ENCODE measurements at places on chromosomes 16 and 17.

- DNase-seq: no peak
Measured at GRCh38 chr16:13333336-13333735, 431.9 kb downstream of the SHISA9 start.

DNA sequence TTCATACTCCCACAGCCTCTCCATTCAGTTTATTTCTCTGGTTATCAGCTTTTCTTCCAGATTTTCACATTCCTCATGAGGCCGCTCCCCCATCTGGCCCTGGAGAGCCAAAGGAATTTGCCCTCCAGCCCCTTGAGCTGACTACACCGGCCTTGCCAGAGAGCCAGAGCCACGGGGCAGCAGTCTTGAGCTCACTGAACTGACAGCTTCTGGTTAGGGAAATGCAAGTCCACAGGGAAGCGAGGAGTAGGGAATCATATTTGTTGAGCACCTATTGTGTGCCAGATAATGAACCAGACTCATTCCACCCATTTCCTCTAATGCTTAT lies 102.4 kb downstream of the ABCC12 start:
- DNase-seq: no peak

GRCh38 chr17:6147042-6147441 lies 76.9 kb downstream of the WSCD1 start:
- no peak for DNase-seq

DNA sequence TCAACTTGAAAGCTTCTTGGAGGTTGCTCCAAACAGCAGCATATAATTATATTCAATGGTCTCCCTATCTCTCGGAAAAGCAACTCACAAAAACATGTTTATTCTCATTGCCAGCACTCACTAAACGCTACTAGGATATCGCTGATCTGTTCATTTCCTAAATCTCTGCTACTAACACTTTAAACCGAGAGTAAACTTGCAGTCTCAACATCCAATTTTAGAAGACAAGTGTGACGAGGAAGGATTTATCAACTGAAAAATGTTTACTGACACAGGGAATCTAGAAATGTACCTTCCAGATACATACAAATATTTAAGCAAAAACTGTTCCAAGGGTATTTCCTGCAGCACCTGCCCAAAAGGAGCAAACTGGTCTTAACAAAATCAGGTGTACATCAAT lies 56.5 kb downstream of the YWHAE start:
- DNase-seq: no peak

- DNase-seq: no peak
Measured at GRCh38 chr17:52047086-52047485, 111.4 kb downstream of the CA10 start.

DNA sequence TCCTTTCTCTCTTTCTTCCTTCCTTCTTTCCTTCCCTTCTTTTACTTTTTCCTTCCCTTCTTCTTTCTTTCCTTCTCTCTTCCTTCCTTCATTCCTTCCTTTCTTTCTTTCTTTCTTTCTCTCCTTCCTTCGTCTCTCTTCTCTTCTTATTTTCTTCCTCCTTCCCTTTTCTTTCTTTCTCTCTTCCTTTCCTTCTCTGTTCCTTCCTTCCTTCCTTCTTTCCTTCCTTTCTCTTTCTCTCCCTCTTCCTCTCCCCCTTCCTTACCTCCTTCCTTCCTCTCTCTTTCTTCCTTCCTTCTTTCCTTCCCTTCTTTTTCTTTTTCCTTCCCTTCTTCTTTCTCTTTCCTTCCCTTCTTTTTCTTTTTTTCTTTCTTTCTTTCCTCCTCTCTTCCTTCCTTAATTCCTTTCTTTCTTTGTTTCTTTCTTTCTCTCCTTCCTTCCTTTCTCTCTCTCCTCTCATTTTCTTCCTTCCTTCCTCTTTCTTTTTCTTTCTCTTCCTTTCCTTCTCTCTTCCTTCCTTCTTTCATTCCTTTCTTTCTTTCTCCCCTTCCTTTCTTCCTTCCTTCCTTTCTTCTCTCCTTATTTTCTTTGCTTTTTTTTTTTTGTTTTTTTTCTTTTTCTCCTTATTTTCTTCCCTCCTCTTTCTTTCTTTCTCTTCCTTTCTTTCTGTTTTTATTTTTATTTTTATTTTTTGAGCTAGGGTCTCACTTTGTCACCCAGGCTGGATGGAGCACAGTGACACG lies 22.8 kb downstream of the GPR142 start:
- DNase-seq: no peak

DNA sequence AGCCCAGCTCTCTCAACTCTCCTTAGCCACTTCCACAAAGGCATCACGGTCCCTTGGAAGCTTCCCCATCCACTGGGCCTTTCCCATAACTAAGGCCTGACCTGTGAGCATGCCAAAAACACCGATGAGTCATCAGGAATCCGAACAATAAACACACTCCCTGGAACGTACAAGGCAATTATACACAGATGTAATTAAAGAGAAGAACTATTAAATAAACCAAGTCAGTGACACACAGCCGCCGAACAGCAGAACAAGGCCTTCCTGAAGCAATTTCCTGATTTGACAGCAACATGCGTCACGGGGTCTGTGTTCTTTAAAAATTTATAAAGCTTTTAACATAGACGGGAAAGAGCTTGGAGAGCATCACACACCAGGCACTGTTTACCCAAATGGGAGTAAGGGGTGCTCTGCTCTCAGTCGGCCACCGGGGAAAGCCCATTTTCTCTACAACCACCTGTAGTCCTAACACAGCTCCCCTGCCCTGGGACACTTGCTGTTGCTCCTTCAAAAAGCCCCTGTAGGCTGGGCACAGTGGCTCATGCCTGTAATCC lies 29.4 kb downstream of the COG7 start:
- peak; percentile 11 for DNase-seq

GRCh38 chr16:3638916-3639644 lies 15.4 kb upstream of the DNASE1 start:
- no peak for DNase-seq

DNA sequence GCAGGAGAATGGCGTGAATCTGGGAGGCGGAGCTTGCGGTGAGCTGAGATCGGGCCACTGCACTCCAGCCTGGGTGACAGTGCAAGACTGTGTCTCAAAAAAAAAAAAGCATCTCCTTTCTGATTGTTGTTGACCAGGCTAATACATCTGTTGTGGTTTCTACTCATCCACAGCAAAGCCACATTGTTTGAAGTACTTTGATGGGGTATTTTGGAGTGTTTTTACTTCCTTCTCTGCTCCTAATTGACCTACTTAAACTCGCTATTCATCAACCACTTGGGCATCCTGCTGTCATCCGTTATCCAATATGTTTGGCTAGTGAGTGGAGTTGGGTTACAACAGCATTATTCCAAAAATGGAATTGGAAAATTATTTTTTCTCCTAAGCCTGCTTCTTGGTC lies 3.5 kb upstream of the CDC27 start:
- DNase-seq: no peak
